ENCODE measurements at places on chromosomes 16 and 17. TPM values are rescaled to one million over a fixed set of nuclear protein-coding genes. Genes with fewer than 3 reads are reported as not detected.

Gene GPR179
- not detected for total RNA-seq

Gene SLC6A2
- total RNA-seq: not detected

DNA sequence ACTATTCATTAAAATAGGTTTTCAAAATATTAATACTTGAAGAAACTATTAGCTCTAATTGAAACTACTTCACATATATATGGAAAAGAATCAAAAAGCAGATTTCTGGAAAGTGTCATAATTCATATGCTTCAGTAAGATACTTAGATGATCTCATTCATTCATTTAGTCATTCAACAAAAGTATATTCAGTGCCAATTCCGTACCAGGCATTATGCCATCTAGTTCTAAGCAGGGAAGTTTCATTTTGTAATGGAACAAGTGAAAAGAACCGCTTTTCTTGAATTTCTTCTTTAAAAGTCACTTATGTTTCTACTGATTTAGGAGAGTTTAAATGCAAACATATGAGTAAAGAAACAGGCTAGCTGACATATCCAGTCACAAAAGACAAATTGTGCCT, 118.3 kb upstream of the FAM20A start:
- no peak for DNase-seq

GRCh38 chr17:27558341-27558740, 72.6 kb upstream of the LGALS9 start:
- DNase-seq: no peak

GRCh38 chr16:86396422-86396821, 113.9 kb upstream of the FOXF1 start:
- no peak for DNase-seq

- no peak for DNase-seq
Measured at GRCh38 chr17:31580316-31580705, 188.8 kb downstream of the RAB11FIP4 start.

- no peak for DNase-seq
Measured at GRCh38 chr16:23119570-23119969, 29.7 kb downstream of the USP31 start.

Measured in posterior vena cava (tissue), 2 donors.